ENCODE measurements at places on chromosomes 3 and 15.

DNA sequence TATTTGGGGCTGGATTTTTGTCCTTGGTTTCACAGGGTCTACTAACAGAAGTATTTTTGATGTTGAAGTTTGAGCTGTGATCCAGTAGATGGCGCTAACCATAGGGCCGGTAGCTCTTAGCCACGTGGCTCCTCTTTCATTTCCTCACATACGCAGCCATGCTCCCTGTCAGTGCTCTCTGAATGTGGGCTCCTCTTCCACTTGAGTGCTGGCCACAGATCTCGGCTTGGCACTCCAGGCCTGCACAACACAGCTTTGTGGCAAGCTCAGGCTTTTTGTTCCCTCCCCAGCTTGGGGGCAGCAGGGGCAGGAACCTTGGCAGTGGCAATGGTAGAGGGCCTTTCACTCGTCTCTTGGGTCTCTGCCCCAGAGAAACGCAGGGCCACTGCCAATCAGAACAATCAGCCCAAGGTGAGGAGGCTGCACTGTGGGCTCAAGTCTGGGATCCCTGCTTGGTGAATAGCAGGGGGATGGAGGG, 18.6 kb upstream of the DNAAF4 start:
- DNase-seq = no peak

GRCh38 chr3:107524841-107525643, 2.3 kb downstream of the BBX start:
- DNase-seq = peak; percentile 12

DNA sequence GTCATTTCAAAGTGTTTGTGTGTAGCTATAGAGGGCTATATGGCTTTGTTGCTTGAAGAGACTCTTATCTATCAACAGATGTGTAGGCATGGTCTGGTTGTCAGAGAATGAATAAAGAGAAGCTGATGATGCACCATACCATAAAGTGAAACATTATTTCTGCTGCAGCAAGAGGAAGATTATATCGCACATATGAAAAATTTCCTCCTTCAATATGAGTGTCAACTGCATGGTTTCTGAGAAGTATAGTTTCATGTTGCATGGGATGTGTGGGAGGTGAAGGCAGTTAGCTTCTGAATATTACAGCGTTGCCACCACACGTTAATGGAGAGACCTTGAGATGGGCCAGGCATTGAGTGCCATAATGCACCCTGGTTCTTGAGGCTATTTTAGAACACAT, 217.9 kb downstream of the SATB1 start:
- no peak for DNase-seq

DNA sequence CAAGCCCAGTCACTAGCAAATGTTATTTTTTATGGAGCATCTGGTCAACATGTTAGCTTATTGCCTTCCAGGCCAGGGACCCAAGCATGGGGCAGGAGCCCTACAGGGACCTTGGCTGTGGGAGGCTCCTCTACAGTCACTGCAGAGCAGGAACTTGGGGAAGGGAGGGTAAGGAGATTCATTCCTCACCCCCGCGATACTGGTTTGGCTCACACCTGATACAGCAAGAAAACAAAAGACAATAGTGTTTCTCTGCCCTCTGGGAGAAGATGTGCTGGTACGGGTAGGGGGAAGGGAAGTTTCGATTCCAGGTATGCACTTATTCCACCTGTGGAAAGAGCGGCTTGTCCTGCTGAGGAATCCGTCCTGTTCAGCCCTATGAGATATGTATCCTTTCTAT, 77.6 kb downstream of the SLC12A8 start:
- no peak for DNase-seq

DNA sequence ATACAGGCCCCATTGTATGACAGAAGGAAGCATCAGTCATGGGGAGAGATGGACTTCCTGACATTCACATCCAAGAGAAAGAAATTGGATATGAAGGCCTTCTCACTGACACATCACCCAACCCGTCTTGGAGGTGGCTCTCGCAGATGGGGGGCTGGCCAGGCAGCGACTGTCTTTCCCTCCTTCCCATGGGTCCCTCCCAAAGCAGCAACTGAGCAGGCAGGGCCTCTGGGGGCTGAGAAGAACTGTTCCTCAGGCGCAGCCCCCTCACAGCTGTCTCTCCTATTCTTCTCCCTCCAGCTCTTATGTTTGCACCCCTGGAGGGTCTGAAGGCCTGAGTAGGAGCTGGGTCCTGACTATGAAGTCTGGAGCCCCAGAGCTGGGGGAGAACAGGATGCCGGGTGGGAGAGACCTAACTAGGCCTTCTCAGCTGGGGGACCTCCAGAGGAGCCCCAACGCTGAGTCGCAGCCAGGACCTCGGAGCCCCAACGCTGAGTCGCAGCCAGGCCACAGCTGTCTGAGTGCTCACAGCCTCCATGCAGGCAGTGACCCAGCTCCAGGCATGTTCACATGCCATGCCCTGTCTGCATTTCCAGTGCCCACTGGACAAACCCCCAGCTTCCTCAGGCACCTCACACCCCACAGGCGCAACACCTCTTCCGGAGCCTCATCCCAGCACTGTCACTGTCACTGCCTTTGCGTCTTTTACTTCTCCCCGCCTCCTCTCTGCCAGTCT, 29.6 kb downstream of the UMPS start:
- no peak for DNase-seq

- DNase-seq = no peak
Measured at GRCh38 chr3:183214277-183214612, 38.8 kb upstream of the B3GNT5 start.

GRCh38 chr3:129793942-129794310, 99.6 kb downstream of the TMCC1 start:
- DNase-seq = no peak

DNA sequence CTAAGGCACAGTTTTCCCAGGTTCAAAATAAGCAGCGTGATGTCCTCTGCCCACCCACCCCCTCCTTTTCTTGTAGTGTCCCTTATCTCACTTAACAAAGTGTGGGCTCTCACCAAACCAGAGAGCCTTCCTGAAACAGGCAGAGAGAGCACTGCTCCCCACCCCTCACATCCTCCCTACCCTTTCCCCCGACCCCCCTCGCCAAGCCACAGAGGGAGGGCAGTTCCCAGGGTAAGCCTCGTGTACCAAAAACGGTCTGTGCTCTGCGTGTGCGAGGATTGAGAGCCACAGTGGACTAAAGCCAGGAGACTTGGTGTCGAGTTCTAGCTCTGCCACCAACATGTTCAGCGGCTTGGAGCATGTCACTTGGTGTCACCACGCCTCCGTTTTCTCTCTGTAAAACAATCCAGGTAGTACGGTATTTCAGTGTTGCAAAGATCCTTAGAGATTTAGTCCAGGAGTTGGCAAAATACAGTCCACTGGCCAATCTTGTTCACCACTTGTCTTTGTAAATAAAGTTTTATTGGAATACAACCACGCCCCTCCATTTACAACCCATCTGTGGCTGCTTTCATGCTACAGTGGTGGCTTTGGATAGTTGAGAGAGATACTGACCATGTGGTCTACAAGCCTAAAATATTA, 249.9 kb downstream of the OPA1 start:
- DNase-seq = no peak

DNA sequence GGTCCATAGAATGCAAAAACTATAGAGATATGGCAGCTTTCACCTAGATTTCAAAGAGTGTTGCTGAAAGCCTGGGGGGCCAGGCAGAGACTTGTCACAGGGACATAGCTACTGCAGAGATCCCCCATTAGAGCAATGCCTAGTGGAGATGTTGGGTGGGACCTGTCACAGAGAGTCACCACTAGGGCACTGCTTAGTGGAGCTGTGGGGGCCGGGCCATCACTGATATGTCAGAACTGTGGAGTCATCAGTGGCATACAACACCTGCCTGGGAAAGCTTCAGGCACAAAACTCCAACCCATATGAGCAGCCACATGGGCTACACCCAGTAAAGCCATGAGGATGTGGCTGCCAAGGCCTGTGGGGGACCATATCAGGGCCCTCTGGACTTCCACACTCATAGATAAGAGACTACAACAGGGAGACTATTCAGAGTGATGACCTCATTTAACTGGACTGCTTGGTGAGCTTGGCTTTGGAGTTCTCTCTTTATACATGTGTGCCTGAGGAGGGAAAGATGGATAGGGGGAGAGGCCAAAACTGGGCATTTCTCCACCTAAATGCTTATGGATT, 176.3 kb downstream of the ZNF621 start:
- no peak for DNase-seq

DNA sequence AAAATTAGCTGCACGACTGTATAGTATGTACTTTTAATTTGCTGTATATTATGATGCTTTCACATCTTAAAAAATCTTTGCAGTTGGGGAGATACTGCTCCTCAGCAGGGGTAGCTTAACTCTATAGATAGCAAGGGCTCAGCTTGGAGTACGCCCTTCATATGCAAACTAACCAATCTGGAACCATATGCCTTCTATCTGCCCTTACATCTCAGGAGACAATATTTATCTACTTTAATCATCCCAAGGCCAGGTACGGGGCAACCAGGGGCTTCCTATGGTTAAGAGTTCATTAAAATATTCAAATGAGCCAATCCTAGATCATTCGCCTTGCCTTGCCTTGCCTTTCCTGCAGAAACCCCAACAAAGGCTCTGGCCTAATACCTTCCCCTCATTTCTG, 204.1 kb upstream of the ZBTB20 start:
- DNase-seq = no peak

DNA sequence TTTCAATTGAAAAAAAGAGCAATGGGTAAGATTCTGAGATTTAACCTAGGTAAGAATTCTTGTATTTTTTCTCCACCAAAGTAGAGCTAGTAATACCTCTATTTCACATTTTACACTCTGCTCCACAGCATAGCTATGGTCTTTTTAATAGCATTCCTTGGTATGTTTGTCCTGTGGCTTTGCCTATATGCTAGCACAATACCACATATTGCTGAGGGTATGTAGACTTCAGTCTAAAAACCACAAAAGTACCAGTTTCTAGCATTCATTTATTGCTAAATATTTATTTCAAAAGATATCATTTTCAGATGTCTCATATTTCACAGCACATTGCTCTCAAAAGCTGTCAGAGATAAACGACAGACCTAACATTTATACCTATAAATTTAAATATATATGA, 18.2 kb upstream of the EOGT start:
- no peak for DNase-seq

GRCh38 chr3:4053975-4054374, 249.2 kb upstream of the SETMAR start:
- DNase-seq = no peak

GRCh38 chr3:64848127-64848800, 160.5 kb upstream of the ADAMTS9 start:
- no peak for DNase-seq

GRCh38 chr3:12583280-12583679, 26.4 kb downstream of the MKRN2 start:
- no peak for DNase-seq

DNA sequence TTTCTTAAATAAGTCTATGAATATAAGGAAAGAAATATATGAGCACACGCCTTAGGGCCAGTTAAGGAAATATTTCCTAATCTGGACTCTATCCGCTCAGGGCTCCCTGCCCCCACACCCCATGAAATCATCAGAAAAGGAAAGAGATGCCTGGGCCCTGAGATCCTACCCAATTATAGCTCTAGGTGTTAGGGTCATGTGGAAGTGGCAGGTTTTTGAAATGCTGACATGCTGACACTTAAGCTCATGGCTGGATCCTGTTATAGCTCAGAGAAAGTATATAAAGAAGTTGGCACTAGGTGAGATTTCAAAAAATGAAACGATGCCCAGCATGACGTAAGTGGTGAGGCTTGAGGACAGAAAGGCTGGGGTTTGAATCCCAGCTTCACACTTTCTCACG, 43.5 kb upstream of the AKAP13 start:
- DNase-seq = no peak

GRCh38 chr3:181330257-181330656, 340.7 kb upstream of the DNAJC19 start:
- no peak for DNase-seq

DNA sequence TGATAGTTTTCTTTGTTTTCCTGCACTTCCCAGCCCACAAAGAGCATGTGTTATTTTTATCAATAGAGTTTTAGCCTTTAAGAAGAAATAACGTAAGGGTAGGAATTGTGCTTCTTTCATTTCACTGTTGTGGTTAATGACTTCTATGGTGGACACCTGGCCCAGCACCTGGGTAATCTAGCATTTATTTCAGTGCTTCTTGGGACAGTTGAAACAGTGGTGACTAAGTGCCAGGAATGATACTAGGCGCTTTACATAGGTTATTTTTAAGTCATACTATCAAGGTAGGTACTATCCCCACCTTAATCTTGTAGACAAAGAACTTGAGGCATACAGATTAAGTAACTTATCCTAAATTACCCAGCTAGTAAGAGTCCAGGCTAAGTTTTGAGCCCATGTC, 243.8 kb downstream of the SOX2 start:
- no peak for DNase-seq

DNA sequence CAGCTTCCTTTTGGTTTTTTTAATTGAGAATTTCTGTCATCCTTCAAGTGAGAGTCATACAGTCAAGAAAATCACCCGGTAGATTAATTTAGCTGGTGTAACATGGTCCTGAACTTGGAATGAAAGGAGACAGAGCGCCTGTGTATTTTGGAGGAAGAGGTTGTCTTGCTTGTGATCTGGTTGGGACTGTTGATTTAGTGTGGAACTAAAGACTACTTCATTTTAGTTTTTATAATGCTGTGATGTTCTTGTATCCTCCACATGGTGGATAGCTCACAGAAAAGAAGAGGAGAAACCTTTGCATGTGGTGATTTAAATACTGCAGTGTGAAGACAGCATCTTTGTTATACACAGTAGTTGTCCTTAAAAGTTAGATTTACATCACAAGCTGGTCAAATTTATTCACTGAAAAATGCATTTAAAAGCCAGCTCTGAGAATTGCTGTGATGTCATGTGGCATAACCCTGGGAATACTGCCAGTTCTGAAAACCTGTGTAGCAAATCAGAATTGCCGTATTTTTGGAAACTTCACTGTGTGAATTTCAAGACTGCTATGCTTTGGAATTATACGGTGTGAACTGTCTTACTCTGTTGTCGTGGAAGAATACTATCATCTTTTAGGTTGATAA, 268.5 kb downstream of the PTPRG start:
- DNase-seq = no peak

DNA sequence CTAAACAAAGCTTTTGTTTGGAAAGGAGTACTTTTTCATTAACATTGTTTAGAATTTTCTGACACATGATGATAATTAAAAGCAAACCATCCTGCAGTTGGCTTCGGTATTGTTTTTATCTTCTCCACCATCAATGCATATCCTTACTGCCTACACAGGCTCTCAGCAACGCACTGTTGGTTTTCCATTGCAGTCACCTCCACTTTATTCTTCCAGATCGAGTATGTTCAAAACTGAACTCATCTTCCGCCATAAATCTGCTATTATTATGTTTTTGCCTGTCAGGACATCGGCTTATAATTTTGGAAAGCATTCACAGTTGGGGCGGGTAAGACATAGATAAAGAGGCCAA, 589 bp upstream of the SENP5 start:
- DNase-seq = no peak

DNA sequence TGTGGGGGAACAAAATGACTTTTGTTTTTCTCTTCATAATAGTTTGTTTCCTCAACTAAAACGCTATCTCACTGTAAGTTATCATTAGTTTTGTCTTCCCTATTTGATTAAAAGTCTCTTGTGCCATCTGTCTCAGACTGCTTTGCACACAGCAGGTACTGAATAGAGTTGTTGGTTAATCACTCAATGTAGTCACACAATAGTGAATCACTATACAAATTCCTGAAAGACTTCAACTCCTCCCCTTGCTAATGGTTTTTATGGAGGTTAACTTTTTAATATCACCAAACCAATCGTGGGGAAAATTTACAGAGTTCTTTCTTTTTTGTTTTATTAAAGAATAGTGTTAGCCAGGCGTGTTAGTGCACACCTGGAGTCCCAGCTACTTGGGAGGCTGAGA, 2.6 kb upstream of the NGLY1 start:
- no peak for DNase-seq

Measured in activated CD4-positive, alpha-beta T cell treated with anti-CD3 and anti-CD28 coated beads, Interleukin-2, amount 50 U/mL, for 24 hours (primary cell).